ENCODE measurements at places on chromosomes 11 and 22.

- DNase-seq: peak; percentile 36
Observed at GRCh38 chr11:94472916-94473799, 20.5 kb downstream of the MRE11 start.

GRCh38 chr11:131138731-131139130, 222.5 kb upstream of the SNX19 start:
- DNase-seq: no peak

GRCh38 chr11:15835788-15836411, 520.4 kb downstream of the SOX6 start:
- DNase-seq: no peak

GRCh38 chr22:46699091-46699490, 39.0 kb downstream of the CERK start:
- DNase-seq: no peak

DNA sequence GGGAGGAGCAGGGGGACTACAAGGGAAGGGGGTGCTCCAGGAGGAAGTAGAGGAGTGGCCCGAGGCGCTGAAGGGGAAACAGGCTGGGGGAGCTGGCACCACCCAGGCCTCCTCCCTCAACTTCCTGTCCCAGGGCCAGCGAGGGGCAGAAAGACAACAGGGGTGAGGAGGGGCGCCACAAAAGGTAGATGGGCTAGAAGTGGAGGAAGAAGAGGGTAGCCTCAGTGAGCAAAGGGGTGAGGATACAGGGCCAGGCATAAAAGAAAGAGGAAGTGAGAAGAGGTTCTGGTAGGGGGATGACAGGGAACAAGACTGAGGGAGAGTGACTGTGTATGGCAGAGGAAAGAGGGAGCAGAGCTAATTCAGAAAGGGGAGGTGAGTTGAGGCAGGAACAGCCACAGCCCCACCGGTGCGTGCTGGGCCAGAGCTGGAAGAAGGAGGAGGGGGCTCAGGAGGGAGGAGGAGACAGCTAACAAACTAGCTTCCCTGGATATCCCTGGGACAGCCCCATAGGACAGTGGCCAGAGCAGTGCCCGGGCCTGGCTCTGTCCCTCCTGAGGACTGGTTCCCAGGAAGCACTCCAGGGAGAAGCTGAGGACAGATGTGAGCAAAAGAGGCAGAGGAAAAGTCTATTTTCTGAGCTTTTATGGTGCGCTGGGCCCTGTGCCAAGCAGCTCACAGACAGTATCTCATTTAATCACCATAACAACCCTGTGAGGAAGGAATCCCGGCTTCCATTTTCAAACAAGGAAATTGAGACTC, 8.5 kb downstream of the DCHS1 start:
- DNase-seq: peak; percentile 63

DNA sequence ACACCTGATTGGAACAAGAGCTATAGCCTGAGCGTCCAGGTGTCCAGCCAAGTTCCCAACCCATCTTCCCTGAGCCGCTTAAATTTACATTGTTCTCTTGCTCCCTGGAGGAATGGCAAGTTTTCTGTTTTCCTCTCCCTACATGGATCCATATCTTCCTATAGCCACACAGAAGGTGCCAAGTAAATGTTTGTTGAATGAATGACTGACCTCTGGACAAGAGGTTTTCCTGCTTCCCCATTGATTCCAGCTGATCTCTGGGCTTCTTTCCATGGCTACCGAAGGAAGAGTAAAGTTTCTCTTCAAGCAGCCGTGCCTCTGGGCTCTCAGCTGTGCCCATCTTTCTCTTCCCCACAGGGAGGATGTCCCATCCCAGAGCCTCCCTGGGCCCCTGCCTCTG, 107.5 kb downstream of the MICAL2 start:
- DNase-seq: no peak

DNA sequence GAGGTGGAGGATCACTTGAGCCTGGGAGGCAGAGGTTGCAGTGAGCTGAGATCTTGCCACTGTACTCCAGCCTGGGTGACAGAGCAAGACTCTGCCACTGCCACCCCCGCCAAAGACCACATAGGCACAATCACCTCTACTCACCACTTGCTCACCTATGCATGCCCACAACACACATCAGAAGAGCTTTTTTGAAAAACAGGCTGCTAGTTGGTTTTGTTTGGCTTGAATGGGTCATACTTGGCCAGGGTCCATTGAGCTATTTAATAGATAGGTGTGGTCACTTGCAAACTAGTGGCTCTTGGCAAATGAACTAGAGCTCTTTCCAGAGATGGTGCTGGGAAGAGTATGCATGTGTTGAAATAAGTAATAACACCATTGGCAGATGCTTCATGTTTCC, 80.1 kb downstream of the EMSY start:
- no peak for DNase-seq

DNA sequence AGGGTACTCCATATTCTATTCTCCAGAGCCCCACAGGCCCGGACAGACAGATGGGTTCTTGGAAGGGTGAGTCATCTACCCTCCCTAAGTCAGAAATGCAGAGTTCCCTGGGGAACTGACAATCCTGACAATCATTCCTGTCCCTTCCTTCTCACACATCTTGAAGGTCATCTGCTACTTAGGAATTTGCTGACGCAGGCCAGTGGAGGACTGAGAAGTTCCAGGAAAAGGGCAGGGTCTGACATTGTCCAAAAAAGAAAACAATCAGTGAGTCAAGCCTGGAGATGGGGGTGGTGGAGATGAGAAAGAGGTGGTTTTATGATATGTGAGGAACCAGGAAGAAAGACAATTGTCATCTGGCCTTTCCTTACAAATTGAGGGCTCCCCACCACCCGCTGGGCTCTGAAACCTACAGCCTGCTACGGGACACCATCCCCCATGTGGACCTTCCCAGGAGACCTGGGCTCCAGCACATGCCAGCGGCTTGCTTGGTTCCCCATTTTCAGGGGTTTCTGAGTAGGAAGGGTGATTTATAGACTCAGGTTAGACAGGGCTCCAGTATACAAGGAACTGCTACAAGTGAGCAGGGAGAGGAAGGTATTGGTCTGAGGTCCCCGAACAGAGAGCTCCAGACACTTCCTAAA, 12.9 kb downstream of the CD59 start:
- DNase-seq: no peak

- no peak for DNase-seq
Observed at GRCh38 chr11:102168481-102168880, 58.2 kb downstream of the YAP1 start.

- no peak for DNase-seq
Observed at GRCh38 chr22:18954990-18955571, 19.0 kb upstream of the PRODH start.

GRCh38 chr11:18304745-18305144, 17.2 kb downstream of the HPS5 start:
- no peak for DNase-seq

- DNase-seq: no peak
Observed at GRCh38 chr11:121800731-121801393, 315.2 kb downstream of the BLID start.

- peak; percentile 90 for DNase-seq
Observed at GRCh38 chr11:73177778-73178539, 35.8 kb upstream of the FCHSD2 start.

GRCh38 chr11:33893711-33894397, 2.0 kb upstream of the LMO2 start:
- peak; percentile 75 for DNase-seq

DNA sequence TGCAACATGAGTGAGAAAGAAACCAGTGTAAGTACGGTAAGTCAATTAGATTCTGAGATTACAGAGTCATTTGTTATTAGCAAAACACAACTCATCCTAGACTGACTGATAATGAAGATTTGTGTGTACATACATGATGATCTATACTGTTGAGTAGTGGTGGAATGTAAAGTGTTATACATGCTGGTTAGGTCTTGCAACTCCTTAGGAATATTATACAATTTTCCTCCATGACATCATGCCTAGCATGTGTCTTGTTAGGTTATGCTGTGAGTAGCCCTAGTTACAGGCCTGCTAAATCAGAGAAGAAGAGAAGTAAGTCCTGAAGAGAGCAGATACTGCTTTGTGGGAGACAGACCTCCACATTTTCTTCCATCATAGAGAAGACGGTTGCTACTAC, 880.6 kb downstream of the LUZP2 start:
- no peak for DNase-seq

DNA sequence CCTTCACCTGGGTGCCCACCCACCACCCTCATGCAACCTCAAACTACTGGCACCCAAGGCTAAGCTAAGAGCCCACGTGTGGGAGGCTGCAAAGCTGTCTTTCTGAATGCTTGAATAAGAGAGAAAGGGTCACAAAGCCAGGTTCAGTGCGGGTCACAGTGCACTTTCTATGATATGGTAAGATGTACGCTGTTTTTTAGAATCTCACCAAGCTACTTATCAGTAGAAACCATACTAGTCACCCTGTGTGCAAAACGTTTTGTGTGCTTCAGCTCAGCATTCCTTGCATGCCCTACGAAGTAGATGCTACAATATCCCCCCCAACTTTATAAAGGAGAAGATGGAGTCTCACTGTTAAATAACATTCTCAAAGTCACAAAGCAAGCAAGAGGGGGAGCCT, 14.9 kb downstream of the P2RX3 start:
- no peak for DNase-seq

GRCh38 chr11:23095650-23096189, 235.4 kb upstream of the CCDC179 start:
- DNase-seq: no peak

DNA sequence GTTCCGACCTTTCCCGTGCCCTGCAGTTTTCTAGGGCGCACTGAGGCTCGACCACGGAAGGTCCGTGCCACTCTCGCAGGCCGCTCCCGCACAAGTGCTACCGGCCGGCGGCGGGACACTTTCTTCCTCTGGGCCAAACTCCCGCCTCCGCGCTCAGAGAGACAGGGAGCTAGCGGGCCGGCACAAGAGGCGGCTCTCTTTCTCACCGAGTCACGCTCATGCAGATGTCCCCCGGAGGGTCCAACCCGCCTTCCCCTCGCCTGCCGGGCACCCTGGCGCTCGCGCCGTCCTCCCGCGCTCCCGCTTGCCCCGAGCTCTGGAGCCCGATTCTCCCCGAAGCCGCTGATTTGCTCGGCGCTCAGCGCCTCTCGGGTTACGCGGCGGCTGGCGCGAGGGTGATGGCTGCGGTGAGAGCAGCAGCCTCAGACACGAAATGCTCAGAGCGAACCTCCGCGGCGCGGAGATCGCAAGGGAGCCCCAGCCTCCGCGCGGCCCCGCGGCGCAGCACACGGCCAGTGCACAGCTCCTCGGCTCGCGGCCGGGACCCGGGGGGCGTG, 1.0 kb downstream of the LMO1 start:
- DNase-seq: peak; percentile 44
